ENCODE measurements at places on chromosomes 2 and 18.

DNA sequence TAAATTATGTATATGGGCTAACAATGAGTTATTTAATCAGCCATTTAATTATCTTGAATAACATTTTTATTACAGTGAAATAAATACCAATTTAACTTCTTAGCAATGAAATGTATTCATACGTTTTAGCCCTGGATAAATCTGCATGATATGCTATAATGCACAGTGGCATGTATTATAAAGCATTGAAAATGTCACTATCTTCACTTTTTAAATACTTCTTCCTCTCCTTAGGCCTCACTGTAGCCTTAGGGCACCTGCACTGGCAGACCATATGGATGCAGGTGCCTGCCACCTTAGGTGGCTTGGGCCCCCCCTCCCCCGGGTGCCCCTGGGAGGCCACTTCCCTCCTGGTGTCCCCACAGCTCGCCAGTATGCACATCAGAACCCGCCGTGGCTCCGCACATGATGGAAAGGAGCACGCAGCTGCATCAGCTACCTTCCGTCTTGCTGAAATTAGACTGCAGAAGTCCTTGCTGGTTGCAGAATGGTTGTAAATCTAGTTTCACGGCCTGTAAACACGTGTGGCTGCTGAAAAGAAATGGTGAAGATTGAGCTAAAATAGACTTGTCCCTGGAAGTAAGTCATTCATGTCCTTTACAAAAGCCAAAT lies 56.7 kb downstream of the ADI1 start:
- no peak for DNase-seq

DNA sequence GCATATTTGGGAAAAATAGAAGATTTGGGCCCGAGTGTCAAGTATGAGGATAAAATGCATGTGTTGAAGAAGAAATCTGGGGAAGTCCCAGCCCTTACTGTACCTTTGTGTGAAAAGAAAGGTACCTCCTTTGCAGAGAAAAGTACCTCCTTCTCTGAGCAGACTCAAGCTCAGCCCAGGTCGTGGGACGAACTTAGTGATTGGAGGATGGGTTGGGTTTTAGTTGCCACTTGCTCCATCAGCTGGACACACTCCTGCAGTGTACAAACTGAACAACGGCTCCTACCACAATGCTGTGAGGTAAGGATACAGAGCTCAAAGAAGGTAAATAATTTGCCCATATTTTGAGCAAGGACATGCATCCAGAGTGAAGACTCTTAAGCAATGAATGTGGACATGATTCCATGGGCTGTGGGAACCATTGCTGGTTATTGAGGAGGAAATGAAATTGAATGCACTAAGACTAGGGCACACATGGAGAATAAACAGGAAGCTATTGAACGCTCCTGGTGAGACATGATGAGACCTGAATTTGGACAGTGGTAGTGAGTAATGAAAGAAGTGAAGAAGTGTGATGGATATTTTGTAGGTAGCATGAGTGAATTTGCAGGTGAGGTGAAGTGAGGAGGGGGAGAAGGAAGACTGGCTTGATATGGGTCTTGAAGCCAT lies 49.8 kb upstream of the IL1RL1 start:
- DNase-seq: no peak

- no peak for DNase-seq
Measured at GRCh38 chr2:136351684-136352083, 233.7 kb upstream of the CXCR4 start.

- DNase-seq: no peak
Measured at GRCh38 chr2:106090916-106091618, 103.0 kb downstream of the UXS1 start.

GRCh38 chr18:75562216-75562615 lies 134.7 kb upstream of the SMIM21 start:
- DNase-seq: no peak
